NCI-H1105 (cell line): ENCODE measurements at places on chromosomes 16 and 17.

GRCh38 chr17:17737961-17738894 lies 57.0 kb downstream of the RAI1 start:
- no peak for DNase-seq

GRCh38 chr17:73423806-73424205 lies 112.0 kb upstream of the CDC42EP4 start:
- DNase-seq, result no peak

DNA sequence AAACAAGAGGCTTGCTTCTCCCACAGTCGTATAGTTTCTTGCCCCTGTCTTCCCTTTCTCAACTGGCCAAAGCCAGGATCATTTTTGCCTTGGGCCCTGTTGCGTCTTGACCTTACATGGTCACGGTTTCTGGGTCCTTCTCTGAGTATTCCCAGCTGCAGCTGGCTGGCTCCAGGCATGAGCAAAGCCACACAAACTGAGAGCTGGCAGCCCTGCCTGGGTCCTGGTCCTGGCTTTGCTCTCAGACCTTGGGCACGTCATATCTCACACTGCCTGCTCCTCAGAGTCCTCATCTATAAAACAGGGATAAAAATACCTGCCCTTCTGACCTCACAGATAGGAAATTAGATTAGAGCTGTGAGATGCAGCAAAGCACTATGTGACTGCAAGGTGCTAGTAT lies 277.6 kb downstream of the CBLN1 start:
- DNase-seq, result no peak

GRCh38 chr17:29905086-29905878 lies 24.7 kb downstream of the SSH2 start:
- DNase-seq, result no peak

DNA sequence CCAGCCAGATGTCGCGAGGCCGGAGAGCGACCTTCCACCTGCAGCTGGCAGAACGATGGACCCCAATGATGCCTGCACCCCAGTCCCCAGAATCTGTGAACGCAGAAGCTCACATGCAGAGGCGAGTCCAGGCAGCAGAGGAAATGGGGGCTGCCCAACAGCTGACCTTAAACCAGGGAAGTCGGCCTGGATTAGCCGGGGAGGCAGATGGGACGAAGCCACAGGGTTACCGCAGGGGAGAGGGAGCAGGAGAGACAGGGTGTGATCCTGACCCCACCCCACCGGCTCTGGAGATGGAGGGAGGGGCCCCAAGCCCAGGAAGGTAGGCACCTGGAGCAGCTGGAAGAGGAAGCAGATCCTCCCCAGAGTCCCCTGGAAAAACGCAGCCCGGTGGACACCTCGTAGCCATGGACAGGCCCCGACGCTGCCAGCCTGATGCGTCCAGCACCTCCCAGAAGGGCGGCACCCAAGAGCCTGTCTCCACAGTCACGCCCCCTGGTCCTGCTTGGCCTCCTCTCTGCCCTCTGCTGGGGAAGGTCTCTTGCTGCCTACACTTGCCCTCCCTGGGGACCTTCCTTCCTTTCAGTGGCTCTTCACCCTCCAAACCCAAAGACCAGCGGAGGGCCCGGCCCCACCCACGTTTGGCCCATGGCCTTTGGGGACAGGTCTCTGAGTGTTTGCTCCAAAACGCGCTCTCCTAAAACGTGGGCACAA lies 37.3 kb downstream of the PIEZO1 start:
- no peak for DNase-seq

- DNase-seq, result no peak
Observed at GRCh38 chr16:1426734-1427471, 4.0 kb upstream of the PERCC1 start.

- DNase-seq, result no peak
Observed at GRCh38 chr17:29140631-29141513, 39.3 kb downstream of the MYO18A start.

GRCh38 chr16:85307552-85308364 lies 195.5 kb upstream of the CIBAR2 start:
- no peak for DNase-seq

GRCh38 chr17:19958023-19958422 lies 19.6 kb downstream of the AKAP10 start:
- DNase-seq, result no peak

DNA sequence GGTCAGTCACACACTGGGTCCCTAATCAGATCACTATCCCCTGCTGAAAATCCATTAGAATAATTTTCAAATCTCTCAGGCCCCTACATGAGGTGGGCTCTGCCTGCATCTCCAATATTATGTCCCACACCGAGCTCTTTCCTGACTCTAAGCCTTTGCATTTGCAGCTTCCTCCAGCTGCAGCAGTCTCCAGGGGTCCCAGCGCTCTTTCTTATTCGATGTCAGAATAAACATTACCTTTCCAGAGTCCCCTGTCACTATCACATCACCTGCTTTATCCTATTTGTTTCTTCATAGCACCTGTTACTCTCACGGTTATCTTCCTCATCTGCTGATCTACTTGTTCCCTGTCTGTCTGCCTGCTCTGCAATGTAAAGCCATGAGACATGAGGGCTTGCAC lies 57.3 kb upstream of the MON1B start:
- DNase-seq, result no peak

DNA sequence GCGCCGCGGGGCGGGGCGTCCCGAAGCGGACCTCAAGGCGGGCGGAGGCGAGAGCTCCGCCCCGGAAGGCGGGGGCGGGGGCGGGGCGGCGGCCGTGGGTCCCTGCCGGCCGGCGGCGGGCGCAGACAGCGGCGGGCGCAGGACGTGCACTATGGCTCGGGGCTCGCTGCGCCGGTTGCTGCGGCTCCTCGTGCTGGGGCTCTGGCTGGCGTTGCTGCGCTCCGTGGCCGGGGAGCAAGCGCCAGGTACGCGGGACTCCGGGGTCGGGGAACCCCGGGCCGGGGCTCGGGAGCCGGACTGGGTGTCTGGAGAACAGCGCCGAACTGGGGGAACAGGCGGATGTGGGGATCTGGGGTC lies at the start of gene TNFRSF12A:
Gene TNFRSF12A (plus strand): TSS at position 122 of the 357 bp plus-strand sequence. CDS start 30 bp downstream, at position 152.
- no peak for DNase-seq

DNA sequence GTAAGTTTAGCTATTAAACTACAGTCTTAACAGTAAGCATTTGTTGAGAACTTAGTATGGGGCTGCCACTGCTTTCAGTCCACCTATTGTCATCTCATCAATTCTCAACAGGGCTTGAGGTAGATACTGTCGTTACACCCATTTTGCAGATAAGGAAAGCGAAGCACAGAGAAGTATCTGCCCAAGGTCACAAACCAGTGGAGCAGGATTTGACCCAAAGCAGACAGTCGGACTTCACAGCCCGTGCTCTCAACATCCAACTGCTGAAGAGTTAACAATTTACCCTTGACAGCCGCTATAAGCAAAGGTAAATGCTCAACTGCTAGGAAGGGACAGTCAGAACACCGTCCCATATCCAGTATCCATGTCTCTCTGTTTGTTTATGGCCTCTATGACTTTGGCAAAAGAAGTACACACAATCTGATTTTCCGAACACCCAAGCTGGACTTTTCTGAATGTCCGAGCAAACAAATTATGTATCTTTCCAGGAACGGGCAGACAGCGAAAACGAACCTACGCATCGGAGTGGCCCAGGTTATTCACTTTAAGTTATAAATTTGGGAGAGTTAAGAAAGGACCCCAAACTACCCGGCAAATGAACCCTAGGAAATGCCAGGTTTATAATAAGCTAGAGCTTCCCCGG lies 1.2 kb downstream of the SIAH1 start:
- no peak for DNase-seq
